ENCODE measurements at places on chromosomes 7 and 10.

- DNase-seq: no peak
Observed at GRCh38 chr10:13256627-13257026, 22.5 kb upstream of the UCMA start.

GRCh38 chr10:78442836-78443550 lies 409.3 kb downstream of the RPS24 start:
- no peak for DNase-seq

GRCh38 chr7:4798706-4799235 lies 23.3 kb downstream of the AP5Z1 start:
- DNase-seq: no peak

DNA sequence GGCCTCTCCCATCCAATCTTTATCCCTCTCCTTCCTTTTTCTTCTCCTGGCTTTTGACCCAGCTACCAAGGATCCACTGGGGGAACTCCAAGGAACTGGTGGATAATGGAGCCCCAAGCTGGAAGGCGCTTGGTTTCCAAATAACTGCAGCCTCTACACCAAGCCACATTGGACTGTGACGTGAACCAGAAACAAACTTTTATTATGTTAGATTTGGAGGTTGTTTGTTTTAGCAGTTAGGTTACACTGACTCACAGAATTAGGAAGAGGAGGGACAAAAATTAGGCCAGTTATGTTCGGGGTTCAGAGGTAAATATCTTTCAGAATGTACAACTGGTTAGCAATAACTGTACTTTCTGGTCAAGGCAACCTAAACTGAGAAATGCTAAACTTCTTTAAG lies 21.3 kb upstream of the ANK3 start:
- no peak for DNase-seq

DNA sequence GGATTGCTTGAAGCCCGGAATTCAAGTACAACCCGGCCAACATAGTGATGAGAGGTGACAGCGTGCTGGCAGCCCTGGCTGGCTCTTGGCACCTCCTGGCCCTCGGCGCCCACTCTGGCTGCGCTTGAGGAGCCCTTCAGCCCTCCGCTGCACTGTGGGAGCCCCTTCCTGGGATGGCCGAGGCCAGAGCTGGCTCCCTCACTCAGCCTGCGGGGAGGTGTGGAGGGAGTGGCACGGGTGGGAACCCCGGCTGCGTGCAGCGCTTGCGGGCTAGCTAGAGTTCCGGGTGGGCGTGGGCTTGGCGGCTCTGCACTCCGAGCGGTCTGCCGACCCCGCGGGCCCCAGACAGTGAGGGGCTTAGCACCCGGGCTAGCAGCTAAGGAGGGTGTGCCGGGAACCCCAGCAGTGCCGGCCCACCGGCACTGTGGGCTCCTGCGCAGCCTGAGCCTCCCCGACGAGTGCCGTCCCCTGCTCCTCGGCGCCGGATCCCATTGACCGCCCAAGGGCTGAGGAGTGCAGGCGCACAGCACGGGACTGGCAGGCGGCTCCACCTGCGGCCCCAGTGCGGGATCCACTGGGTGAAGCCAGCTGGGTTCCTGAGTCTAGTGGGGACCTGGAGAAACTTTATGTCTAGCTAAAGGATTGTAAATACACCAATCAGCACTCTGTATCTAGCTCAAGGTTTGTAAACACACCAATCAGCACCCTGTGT lies 12.1 kb upstream of the RNF216 start:
- DNase-seq: no peak

- DNase-seq: no peak
Observed at GRCh38 chr7:158959021-158959717, 102.8 kb downstream of the DYNC2I1 start.

- DNase-seq: no peak
Observed at GRCh38 chr10:113108948-113109347, 158.9 kb downstream of the TCF7L2 start.

GRCh38 chr10:63554657-63555056 lies 33.5 kb downstream of the REEP3 start:
- DNase-seq: peak; percentile 87

- DNase-seq: no peak
Observed at GRCh38 chr10:5910323-5911100, 20.5 kb downstream of the FBH1 start.

DNA sequence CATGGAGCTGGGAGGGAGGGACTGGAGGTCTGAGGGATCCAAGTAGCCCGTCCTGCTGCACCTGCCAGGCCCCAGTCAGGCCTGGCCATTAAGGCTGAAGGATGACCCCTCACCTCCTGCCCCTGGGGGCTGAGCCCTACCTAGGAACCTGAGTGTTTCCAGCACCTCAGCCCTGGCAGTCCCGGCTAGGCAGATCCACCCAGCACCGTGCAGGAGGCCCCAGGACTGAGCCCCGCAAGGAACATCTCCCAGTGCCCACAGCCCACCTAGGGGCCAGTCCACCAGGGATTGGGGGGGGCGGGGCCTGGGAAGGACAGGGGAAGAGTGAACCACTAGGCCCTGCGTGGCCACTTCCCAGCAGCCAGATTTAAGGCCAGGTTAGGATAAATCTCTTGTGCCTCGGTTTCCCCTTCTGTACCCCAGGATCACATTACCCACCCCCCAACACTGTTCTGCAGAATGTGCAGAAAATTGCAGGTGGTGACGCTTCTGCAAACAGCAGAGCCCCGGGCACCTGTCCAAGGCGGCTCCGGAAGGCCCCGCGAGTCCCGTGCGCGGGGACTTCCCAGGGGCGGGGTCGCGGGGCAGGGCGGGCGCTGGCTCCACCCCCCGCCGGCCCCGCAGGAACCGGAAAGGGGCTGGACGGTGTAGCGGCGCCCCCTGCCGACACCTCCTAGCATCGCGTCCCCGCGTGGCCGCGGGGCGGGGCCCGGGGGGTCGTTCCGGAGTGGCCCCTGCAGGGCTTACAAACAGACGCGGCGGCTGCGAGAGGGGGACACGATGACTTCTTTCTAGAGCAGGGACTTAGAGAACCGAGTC lies 55.9 kb downstream of the PWWP2B start:
- peak; percentile 83 for DNase-seq

DNA sequence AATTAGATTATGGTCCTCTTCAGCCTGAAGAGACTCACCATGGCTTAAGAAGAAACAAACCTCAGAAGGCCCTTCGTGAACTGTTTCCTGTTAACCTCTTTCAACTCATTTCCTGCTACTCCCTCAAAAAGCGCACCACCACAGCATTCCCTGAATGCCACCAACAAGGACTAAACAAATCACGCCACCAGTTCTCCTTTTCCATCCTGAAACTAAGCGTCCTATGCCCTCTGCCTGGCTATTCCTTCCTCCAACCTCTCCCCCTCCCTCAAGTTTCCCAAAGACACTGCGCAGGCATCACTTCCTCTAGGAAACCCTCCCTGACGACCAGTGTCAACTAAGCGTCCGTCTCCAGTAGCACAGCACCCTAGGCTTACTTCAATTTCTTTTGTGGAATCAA lies 12.0 kb downstream of the YWHAG start:
- no peak for DNase-seq

DNA sequence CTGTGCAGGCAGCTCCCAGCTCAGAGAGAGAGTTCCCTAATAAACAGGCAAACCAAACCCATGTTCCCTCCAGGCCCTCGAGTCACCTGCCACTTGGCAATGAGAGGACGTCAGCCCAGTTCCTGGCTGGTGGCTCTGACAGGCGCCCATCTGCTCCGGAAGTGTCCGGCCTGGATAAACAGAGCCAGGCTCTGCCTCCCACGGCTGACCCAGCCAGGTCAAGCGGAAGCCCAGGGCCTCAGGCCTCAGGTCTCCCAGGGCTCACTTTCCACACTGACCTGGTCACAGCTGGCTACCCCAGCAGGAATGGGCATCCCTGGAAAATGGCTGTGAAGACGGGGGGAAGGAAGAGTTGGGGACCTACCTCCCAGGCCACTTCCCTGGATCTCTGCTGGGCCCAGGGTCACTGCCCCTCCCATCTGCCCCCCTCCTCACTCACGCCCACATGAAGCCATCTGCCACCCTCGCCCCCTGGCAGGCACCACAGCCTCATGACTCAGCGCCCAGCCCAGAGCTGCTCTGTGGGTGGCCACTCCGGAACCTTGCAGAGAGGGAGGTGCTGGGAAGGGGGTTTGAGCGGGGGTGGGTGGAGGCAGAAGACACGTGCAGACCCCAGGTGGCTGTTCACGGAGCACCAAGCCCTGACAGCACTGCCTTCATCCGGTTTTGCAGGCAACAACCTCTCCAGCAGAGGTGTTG lies 37.4 kb upstream of the DUSP5 start:
- peak; percentile 89 for DNase-seq

DNA sequence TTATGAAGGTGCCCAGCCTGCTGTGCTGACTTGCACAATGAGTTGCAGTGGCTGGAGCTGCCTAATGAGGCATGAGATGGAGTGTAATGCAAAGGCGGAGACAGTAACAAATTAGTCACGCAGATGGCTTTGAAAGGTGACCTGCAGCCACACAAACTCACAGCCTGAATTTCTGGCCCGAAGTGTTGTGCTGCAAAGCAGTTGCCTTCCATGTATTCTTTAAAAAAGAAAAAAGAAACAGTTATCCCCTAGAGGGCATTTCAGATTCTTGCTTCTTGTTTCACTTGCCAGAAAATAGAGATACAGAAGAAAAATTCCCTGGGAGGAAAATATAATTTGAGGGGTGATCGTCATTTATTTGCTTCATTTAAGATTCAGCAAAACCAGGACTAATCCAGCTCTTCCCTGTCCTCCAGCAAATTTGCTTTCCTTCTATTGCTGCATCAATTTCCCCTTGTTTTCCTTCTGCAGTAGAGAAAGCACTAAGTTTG lies 239.9 kb downstream of the ADRA2A start:
- DNase-seq: no peak

DNA sequence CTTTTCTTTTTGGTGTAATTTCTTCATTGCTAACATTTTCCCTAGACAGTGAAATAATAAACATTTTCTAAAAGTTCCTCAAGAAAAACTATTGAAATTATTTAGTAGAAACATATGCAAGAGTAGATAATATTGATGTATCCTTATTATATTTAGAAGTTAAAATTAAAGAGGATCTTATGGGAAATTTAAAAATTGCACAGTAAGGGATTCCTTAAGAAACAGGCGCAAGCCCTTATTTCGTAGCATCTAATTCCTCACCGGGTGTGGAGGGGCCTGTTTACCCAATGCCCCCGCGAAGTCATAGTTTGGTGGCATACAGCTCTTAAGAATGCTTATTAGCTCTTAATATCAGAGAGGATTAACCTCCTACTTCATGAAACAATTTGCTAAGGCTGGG lies 467.1 kb downstream of the DNAJB6 start:
- DNase-seq: no peak

GRCh38 chr10:129517680-129518057 lies 50.6 kb downstream of the MGMT start:
- no peak for DNase-seq

DNA sequence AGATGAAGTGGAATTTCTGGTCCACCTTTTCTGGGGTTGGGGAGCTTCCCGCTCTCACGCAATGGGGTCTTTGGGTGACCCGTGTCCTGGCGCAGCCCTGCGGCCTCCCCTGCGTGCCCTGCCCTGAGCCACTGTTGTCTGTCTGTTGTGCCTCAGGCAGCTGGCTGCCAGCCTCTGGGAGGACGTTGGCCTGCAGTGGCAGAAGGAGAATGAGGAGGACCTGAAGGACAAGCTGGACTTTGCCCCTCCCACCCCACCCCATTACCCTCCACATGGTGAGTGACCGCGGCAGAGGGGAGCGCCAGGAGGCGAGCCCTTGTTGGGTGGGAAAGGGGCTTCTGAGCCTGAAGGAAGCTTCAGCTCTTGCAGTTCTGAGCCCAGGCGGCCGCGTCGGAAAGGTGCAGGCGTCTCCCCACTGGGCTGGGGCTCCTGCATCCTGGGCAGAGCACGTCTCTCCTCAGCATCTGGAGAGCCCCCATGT lies 14.2 kb upstream of the PRKAR1B start:
- DNase-seq: no peak

DNA sequence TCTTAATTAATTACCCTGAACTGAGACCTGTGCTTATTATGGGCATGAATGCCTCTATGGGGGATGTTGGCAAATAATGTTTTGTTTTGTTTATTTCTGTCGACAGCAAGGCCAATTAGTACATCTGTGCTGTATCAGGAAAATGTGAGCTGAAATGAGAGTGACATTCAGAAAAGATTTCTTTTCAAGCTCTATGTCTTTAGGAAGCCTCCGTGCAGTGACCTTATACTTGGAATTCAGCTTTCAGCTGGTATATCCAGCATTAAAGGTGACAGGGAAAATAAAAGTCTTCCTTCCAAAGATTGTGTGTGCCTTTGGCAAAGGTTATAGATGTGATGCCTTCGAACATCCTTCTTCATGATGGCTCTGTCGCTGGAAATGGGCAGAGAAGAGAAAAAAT lies 1061.1 kb downstream of the SORCS3 start:
- no peak for DNase-seq

DNA sequence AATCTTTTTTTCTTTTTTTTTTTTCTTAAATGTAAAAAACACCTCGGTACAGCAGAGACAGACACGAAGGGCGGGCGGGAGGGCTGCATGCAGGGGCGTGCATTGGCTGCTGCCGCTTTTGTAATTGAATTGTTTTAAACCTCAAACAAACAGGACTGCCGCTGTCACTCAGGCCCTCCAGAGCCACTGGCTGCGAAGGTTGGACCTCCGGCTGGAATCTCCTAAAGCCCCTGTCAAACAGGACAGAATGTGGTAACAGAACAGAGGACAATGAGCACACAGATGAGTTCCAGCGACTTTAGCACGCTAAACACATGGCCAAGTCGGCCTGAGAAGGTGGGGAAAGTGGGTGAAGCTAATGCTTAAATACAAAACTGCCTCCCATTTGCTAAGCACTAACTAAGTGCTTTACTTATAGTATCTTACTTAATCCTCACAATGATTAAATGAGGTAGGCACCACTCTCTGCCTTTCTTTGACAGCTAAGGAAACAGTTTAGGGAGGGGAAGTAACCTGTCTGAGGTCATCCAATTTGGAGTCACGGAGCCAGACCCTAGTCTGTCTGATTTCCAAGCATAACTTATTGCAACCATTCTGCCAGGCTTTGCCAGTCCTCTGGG lies 3.0 kb upstream of the NDST2 start:
- DNase-seq: no peak

DNA sequence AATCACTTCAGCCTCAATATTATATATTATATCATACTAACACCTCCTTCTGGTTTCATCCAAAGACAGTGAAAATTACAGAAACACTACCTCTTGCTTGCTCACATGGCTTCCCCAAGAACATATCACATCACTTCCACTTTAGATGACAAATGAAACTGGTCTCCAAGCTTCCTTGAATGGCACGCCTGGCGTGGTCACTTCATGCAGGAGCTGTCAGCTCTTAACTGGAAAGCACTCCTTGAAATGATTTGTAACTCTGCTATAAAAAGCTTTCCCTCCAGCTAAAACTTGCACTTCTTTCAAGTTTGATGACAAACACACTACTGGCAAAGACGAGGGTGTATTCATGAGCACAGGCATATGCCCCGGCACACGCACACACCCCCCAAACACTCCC lies 84.1 kb upstream of the INHBA start:
- no peak for DNase-seq

Measured in ACHN (cell line).